ENCODE measurements at places on chromosomes 6 and 20.

DNA sequence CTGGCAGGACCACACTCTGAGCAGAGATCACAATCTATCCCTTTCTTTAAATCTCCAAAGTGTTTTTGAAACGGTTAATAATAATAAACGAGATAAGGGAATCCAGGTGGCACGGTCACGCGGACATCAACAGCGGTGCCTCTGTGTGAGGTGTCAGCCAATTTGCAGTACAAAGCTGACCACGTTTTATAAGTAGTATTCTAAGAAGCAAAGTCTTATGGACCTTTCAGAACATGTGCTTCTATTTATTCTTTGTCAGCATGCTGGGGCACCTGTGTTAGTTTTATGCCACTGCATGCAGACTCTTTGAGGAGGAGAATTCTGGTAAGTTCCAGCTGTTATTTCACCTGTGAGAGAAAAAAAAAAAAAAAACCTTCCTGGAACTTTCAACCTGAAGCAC is 39.0 kb upstream of the EXOC2 start:
- no peak for DNase-seq

GRCh38 chr6:72386324-72386723 is 235.5 kb upstream of the KCNQ5 start:
- no peak for DNase-seq

DNA sequence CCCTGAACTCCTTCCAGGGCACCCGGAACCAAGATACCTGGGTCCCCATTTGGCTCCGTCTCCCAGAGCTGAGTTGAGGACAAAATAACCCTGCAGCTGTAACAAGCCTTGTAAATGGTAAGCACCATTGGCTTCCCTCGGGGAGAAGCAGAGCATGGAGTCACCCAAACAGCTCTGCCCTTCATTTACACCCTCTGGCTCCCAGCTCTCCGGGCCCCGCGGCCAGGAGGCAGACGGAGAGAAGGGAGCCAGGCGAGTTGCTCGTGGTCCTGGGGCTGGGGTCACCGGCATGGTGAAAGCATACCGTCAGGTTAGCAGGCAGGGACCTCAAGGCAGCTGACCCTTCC is 2.1 kb downstream of the TFEB start:
- no peak for DNase-seq

- no peak for DNase-seq
These were observed 105.9 kb downstream of the TOX2 start for GRCh38 chr20:44020406-44021148.

DNA sequence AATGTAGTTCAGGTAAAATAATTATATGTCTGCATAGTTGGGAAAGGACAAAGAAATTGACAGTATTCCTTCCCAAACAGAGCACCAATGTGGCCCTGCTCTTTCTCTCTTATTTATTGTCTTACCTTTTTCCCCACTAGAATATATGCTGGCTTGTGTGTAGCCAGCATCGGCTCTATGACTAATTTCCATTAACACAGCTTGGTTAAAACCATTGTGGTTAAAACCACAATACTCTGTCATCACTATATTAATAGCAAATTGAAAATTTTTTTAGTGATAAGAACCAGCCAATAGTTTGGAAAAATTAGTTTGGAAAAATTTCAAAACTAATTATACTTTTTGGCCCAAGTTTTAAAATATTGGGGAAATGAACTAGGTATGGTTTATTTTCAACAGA is 535.1 kb downstream of the UTRN start:
- DNase-seq: no peak

DNA sequence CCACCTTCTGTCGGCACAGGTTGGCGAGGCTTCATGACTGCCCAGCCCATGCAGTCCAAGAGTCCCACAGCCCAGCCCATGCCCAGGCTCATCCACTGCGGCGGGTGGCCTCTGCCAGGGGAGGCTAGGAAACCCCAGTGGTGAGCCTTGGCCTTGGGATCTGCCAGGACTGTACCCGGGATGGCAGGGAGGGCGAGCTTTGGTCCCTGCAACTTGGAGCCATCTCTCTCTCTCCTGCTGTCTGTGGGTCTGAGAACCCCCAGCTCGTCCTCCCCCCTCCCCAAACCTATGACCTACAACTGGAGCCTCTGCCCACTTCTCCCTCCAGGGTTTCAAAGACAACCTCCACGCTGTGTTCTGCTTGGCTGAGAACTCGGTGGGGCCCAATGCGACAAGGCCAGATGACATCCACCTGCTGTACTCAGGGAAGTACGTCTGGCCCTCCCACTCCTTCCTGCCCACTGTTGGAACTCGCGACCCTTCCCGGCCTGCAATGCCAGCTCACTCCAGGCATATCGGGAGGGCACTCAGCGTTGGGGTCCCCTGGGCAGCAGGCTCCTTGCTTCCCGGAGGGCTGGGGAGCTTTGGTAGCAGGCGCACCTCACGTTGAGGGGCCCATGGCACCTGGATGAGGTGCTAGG is 19.7 kb downstream of the NPEPL1 start:
- no peak for DNase-seq

GRCh38 chr6:16432075-16433032 is 194.0 kb downstream of the GMPR start:
- DNase-seq: no peak

GRCh38 chr6:44662461-44663121 is 275.1 kb downstream of the CDC5L start:
- no peak for DNase-seq

GRCh38 chr6:107698146-107698545 is 126.0 kb downstream of the SCML4 start:
- DNase-seq: no peak

GRCh38 chr6:144406796-144407195 is 121.7 kb downstream of the UTRN start:
- DNase-seq: no peak

- no peak for DNase-seq
These were observed 418.5 kb downstream of the LMBRD1 start for GRCh38 chr6:69378326-69378725.

- DNase-seq: no peak
These were observed 76.3 kb upstream of the SIRPA start for GRCh38 chr20:1818895-1819294.

GRCh38 chr6:28530777-28531176 is 5.1 kb downstream of the GPX5 start:
- no peak for DNase-seq

GRCh38 chr6:11317885-11318771 is 85.7 kb upstream of the NEDD9 start:
- DNase-seq: no peak

GRCh38 chr6:121356575-121356974 is 22.3 kb upstream of the TBC1D32 start:
- no peak for DNase-seq

DNA sequence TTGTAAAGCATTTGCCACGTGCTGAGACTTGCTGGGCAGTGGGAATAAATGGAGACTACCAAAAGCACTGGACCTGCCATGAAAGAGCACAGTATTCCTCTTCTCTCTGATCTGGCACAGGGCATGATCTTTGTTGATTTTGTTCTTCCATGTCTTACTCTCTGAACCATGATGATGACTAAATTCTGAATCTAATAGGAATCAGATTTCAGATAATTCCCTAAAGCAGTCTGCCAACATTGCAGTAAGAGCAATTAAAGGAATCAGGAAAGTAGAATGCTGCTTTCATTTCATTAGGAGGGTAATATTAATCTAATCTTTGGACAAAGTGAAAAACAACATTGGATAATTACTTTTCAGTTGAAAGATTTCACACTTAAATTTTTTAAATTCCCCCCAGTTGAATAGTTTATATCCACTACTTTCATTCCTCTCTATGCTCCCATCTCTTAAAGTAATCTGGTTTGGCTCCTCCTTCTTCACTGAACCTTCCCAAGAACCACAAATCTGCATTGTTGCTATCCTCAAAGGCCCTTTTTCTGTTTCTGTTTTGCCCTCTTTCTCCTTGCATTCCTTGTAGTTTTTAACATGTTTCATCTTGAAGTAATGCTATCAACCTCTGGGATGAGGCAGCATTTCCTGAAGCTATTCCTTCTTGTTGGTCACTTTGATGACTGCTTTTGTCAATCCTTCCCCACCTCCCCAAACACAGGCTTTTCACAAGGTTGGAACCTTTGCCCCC is 243.2 kb upstream of the TENT5A start:
- DNase-seq: no peak

DNA sequence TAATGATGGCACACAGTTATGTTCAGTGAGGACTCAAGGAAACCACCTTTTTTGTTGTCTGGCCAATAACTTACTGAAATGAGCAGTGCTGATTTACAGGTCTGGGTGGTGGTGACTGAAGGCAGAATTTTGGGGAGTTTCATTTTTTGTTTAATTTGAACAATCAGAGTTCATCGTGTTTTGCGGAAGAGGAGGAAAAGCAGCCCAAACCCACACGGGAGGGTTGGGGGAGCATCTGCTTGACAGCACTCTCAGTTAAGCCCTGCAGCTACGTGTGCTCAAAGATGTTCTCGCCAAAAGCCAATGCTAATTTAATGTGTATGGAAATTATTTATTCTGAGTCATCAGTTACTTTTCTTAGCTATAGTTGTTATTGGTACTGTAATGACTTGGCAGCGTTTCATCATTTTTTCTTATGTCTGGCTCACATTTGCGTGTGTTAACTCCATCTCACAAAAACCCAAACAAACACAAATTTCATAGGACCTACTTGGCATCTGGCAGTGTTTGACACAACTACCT is 89.2 kb downstream of the UST start:
- DNase-seq: peak; percentile 19

DNA sequence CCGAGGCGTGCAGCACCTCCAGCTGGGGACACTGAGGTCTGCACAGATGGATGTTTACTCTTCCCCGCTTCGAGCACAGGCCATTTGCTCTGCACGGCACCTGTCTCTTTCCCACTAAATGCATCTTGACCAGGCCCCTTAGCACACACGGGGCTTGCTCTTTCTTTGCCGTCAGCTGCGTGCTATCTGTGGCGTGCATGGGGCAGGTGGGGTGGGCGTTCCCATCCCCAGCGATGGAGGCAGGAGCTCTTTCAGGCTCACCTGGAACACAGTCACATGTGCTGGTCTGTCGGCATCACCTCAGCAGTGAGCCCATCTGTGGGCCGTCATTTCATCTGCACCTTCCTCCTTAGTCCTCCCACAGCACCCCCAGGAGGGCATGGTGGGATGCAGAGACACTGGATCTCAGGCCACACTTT is 35.1 kb downstream of the RBM38 start:
- no peak for DNase-seq

GRCh38 chr6:34149831-34150400 is 4.0 kb upstream of the GRM4 start:
- DNase-seq: no peak

- DNase-seq: no peak
These were observed 38.9 kb downstream of the SNRNP48 start for GRCh38 chr6:7628909-7629308.

DNA sequence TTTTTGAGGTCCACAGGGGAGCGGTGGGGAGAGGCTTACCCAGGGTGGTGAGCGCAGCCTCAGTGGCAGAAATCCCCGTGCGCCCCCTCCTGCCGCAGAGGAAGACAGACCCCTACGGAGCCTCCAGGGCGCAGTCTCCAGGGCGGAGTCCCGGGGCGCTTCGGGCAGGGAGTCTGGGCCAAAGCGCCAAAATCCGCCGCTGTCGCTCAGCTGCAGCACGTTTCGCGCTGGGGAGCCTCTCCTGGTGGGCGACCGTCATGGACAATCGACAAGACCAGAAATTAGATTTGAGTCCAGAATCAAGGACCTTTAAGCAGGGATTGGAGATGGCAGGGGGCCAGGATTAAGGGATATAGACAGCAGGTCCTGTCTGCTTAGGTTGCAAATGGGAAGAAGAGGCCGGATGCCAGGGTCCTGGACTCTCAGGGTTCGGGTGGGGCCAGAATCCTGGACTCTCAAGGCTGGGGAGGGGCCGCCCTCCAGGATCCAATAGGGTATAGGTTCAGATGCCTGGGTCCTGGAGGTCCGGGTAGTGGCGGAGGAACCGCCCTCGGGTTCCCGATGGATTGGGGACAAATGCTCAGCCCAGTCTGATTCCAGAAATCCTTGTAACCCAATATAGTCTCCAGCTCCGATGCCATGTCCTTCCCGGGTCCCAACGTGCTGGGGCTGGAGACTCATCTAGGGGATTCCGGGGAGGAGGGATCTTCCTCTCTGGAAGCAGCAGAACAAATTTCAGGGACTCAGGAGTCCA is 7.9 kb upstream of the HLA-E start:
- no peak for DNase-seq

DNA sequence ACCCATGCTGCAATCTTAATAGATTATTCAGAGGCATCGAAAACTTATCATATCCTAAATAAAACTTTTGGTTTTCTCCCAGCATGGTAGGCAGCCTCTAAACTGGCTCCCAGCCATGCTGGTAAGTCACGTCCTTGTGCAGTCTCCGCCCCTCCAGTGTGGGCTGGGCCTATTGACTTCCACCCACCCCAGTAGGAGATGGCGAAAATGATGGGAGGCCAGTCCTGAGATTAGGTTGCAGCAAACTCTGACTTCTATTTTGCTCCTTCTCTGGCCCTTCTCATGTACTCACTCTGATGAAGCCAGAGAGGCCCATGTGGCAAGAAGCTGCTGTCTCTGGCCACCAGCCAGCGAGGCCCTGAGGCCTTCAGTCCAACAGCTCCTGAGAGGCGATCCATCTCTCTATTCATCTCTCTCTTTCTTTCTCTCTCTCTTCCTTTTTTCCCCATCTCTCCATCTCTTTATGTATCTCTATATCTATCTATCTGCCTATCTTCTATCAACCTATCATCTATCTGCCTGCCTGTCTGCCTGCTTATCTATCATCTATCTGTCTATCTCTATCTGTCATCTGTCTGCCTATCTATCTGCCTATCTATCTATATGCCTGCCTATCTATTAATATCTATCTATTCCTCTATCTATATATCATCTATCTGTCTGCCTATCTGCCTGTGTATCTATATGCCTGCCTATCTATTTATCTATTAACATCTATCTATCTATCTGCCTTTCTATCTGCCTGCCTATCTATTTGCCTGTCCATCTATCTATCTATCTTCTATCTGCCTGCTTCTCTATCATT is 52.7 kb upstream of the STX16 start:
- no peak for DNase-seq

DNA sequence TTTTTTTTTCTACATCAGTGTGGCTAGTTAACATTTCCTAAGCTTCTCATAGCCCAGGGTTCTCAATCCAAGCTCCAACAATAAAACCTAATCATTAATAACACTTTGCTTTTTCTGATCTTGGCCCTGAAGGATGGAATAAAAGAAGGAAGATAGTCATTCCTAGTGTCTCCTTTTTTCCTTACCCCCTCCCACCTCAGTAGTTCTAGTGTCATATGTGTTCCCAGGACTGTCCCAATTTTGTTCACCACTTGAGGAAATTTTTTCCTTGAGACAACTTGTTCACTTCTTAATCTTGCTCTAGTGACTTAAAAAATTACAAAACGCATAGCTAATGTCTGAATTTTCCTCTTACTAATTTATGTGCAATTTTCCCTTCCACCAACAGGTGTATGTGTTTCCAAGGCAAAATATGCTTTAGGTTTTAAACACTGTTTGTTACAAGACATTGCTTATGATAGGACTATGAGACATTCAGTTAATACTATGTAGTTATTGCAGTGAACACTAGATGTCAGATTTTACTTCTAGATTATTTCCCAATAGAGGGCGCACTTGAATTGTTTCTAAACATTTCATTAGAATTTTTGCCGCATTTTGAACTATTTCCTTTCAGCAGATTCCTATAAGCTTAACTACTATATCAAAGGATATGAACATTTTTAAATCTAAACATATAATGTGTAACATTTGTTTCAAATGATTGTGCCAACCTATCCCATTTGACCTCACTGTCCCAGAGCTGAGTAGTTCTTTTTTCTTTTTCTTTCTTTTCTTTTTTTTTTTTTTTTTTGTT is 18.5 kb upstream of the C6orf141 start:
- DNase-seq: no peak

GRCh38 chr6:119313937-119314884 is 35.4 kb downstream of the MAN1A1 start:
- no peak for DNase-seq

All from activated T-cell treated with anti-CD3 and anti-CD28 coated beads for 48 hours (primary cell).